ENCODE measurements at places on chromosomes 11 and 22.
A peak's percentile ranks its signal among the peaks of the same experiment; 100 is the strongest.

DNA sequence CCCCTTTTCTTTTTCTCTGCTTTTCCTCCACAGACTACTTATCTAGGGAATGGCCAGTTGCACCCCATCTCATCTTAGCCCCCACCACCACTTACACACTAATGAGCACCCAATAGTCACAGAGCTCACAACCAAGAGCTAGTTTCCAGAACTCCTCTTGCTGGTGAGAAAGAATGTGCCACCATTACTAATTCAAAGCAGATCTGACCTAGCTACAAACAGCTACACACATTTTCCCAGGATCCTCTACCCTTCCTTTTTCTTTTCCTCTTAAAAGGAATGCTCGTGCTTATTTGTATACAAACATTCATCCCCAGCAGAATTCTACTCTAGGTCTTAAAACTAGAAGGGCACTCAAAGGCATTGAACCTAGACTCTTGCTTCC lies 136.8 kb downstream of the CD44 start:
- no peak for DNase-seq

GRCh38 chr11:70175236-70175698 lies 27.8 kb upstream of the FADD start:
- no peak for DNase-seq

DNA sequence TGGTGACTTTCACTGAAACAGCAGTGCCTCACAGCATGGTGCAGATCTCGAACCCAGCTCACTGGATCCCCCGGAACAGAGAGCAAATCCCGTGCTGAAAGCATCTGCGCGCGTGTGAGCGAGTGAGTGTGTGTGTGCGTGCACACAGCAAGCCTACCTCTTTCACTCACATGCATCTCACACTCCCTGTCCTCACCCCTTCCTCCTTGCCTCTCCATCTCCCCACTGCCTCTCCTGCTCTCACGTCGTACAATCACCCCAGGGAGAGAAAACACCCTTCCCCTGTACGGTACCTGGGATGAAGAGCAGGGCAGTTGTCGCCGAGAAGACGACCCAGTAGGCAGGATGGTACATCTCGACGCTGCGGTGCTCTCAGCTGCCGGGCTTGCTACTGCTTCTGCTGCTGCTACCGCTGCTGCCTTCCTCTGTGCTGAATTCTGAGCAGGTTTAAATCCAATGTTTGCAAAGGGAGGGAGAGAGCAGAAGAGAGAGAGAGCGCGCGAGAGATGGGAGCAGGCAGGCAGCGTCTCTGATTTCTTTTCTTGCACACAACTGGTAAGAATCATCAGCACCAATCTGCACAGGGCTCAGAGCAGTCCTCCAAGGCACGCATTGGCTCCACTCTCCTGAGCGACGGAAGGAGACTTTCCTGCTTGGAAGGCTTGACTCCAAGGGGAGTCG lies at the start of gene OPCML:
OPCML (minus strand) TSS at position 531 of the 681 bp plus-strand sequence.
- no peak for DNase-seq

GRCh38 chr22:19809741-19810140 lies 44.9 kb downstream of the GNB1L start:
- DNase-seq = no peak

DNA sequence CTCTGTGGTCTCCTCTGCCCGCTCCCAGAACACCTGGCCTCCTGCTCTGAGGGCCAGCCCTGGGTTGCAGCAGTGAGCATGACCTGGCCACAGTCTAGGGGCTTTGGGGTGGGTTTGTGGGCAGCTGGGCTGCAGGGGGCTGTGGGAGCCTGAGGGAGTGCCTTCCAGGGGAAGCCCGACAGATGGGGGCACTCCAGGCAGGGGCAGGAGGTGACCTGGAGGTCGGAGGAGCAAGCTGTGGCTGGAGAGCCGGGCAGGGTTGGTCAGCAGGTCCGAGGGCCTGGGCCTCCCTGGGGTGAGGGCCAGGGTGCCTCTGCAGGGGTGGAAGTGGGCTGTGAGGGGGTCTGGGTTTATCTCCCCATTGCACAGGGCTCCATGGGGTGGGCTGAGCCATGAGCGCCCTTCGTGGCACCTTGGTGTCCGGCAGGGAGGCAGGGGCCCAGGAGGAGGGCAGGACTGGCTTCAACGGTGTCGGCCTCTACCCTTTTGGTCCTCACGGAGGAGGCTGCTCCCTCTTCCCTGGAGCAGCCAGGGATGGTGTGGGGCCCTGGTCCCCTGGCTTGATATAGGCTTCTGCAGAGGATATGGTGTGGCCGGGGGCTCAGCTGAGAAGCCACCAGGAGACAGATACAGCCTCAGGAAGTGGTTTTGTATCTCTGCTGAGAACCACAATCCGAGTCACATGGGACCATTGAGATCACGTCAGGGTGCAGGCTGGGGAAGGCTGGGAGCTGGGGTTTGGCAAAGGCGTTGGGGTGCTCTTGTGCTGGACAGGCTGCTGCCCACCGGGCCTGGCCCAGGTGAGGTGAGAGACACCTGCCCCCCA lies 22.3 kb downstream of the KCNQ1 start:
- DNase-seq = peak; percentile 86

DNA sequence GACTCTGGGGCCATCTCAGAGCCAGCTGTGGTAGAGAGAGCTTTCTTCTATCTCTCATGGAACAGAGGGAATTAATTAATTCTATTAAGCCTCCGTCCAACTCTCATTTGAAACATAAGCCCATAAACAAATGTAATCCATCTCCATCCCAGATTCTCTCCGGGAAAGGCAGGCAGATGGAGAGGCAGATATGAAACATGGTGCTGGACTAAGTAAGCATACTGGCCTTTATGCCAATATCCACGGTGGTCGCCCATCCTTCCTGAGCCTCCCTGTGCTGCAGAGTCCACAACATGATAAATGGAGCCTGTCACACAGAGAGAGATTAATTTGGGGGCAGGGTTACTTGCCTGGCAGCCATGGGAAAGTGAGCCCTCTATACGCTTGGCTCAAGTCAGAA lies 44.8 kb downstream of the PRR5L start:
- DNase-seq = no peak

GRCh38 chr11:90134478-90135003 lies at the start of gene NAALAD2:
NAALAD2 (plus strand) TSS chr11:90134663; CDS start chr11:90134759, 96 bp downstream.
- DNase-seq = peak; percentile 8

- no peak for DNase-seq
Observed at GRCh38 chr11:1487091-1487850, 692 bp upstream of the MOB2 start.

- peak; percentile 27 for DNase-seq
Observed at GRCh38 chr22:31872209-31872608, 72.1 kb upstream of the YWHAH start.

DNA sequence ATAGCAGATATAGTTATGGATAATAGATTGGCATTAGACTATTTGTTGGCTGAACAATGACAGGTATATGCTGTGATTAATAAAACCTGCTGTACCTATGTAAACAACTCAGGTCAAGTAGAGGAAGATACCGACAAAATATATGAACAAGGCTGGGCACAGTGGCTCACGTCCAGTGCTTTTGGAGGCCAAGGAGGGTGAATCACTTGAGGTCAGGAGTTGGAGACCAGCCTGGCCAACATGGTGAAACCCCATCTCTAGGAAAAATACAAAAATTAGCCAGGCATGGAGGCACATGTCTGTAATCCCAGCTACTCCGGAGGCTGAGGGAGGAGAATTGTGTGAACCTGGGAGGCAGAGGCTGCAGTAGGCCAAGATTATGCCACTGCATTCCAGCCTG lies 14.0 kb upstream of the CHKA start:
- no peak for DNase-seq

GRCh38 chr11:28243061-28243460 lies 134.9 kb downstream of the METTL15 start:
- no peak for DNase-seq

DNA sequence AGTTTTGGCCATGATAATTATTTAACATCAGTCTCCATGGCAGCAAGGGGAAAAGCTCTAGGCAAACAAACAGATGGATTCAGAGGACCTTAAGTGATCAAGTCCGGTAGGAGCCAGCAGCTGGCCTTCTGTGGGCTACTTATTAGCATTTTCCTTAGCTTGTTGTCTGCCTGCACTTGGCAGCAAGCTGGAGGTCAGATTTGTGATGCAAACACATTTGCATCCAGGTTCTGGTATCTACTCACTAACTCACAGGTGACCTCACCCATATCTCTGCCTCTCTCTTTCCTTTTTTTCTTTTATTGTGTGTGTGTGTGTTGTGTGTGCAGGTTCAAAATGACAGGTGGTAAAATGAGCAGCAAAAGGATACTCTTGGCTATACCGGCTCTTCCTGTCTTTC lies 32.3 kb downstream of the ARHGAP42 start:
- no peak for DNase-seq

DNA sequence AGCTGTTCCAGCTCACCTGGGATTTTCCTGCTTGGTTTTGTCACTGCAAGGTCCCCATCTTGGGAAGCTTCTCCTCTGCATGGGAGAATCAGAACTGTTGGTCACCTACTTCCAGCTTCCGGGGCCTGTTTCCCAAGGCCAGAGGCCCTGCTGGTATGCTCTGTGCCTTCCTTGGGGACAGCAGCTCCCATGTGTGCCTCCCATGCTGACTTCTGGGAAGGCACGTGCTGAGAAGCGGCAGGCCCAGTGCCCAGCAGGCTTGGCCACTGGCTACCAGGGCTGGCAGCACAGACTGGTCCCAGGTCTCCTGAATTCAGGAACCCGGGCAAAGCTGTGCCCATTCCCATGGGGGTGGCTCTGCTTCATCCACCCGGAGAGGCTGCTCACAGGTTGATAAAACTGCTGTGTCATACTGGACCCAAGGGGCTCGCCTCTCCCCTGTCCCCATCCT lies 33.8 kb downstream of the MYEOV start:
- DNase-seq = no peak

DNA sequence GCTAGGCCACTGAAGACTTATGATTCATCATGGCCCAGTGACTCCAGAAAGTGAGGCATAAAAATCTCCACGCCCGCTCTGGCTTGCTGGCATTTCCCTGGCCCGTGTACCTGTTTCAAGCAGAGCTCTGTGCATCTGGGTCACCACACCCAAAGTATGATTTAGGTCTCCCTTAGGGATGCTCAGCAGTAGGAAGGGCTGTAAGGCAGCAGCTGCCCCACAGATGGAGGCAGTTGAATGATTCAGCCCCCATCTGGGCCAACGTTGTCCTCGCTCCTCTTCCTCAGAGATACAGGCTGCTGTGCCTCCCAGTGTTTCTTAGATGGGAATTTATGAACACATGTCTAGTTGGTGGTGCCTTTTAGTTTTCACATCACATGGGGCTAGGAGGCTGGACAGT lies 21.6 kb downstream of the GPR83 start:
- DNase-seq = no peak

DNA sequence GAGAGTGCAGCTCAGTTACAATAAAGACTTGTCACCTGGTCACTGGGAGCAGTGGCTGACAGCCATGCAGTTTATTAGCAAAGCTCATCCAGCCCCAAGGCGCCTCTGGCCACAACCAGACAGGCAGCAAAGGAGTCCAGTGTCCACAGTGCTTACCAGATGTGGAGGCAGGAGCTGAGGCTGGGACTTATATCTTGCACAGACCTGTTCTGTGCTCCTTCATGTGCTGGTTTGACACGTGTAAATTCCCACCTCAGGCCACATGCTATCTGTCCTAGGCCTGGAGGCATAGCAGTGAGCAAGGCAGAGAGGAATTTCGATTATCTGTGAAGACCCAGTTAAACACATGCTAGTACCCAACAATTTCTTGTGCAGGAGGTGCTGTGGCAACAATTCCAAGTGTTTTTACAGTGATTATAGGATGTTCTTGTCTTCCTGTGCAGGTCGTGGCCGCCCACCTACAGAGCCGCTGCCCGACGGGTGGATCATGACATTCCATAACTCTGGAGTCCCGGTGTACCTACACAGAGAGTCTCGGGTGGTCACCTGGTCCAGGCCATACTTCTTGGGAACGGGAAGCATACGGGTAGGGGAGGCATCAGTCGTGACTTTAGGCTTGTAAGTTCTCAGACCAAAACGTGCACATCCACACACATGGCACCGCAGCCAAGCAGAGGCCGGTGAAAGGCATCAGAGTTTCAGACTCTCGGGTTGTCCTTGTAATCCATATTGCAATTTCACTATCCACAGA lies 9.4 kb downstream of the DGCR8 start:
- no peak for DNase-seq

DNA sequence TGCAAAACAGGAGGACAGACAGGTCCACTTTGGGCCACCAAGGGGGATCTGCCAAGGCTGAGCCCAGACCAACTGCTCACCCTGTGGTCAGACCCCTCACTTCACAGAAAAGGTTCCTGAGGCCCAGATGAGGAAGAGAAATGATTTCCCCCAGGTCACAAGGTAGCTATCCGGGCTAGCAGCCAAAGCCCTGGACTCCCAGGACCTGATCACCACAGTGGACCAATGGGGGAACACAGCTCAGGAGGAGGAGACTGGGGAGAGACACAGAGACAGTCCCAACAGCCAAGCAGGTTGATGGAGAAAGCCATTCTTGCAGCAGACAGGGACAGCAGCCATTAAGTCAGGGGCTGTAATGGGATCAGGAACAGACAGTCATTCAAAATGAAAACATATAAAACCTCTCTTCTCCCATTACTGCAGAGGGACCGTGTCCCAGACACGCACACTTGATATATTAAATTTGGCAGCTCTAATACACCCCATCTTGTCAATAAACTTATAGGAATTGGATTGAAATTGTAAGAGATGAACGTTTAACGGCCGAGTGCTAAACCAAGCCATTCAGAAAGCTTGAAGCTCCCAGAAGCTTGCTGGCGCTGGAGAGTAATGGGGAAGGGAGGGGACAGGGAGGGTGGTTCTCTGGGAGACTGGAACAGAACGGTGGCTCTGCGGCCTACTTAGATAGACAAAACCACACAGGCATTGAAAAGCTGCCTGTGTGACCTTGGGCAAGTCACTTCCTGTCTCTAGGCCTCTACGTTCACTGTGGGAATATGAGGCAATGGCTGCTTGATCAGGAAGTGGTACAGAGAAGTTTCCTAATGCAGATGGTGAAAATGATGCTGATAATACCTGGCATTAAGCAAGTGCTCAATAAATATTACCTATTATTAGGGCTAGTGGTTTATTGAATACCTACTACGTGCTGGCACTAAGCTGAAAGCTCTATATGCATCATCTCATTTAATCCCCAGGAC lies 16.0 kb downstream of the ZMAT5 start:
- peak; percentile 41 for DNase-seq

DNA sequence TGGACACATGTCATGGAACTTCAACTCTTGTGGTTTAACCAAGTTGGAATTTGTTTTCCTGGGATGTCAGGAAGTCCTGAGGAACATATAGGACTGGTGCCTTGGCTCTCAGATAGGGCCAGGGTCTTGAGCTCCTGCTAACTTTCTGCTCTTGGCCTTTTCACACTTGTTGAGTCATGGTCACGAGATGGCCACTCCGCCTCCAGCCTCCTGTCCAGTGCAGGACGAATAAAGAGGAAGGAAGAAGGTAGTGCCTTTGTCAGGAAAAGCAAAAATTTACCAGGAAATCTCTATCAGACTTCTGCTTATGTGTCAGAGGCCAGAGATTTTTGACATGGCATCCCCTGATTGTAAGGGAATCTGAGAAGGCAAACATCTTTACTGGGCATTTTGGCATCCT lies 89.1 kb upstream of the ARHGAP20 start:
- DNase-seq = no peak

Measured in activated CD8-positive, alpha-beta T cell treated with anti-CD3 and anti-CD28 coated beads for 36 hours (primary cell).